ENCODE measurements at places on chromosomes 12 and 14.

DNA sequence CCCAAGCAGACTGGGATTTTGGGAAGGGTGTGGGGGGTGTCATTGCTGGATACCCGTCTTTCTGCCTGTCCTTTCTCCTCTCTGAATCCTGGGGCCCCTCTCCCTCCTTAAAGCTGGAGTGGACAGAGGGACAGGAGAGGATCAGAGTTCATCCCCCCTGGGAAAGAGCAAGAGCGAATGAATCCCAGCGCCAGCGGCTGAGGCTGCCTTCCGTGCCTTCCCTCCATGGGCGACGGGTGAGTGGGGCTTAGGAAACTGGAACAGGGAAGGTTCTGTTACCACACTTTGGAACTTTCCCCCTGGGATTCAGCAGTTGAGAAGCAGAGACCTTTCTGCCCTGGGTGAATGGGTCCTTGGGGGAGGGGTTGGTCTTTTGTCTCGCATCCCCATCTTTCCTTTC, 16.2 kb upstream of the RIN3 start:
- no peaks in the 10 kb centered on the region for H3K27me3 ChIP-seq
- H3K4me1 ChIP-seq: peaks cover 5% of the 10 kb centered on the region
- no peak for DNase-seq
- no peak overlapping the region for H3K27ac ChIP-seq

DNA sequence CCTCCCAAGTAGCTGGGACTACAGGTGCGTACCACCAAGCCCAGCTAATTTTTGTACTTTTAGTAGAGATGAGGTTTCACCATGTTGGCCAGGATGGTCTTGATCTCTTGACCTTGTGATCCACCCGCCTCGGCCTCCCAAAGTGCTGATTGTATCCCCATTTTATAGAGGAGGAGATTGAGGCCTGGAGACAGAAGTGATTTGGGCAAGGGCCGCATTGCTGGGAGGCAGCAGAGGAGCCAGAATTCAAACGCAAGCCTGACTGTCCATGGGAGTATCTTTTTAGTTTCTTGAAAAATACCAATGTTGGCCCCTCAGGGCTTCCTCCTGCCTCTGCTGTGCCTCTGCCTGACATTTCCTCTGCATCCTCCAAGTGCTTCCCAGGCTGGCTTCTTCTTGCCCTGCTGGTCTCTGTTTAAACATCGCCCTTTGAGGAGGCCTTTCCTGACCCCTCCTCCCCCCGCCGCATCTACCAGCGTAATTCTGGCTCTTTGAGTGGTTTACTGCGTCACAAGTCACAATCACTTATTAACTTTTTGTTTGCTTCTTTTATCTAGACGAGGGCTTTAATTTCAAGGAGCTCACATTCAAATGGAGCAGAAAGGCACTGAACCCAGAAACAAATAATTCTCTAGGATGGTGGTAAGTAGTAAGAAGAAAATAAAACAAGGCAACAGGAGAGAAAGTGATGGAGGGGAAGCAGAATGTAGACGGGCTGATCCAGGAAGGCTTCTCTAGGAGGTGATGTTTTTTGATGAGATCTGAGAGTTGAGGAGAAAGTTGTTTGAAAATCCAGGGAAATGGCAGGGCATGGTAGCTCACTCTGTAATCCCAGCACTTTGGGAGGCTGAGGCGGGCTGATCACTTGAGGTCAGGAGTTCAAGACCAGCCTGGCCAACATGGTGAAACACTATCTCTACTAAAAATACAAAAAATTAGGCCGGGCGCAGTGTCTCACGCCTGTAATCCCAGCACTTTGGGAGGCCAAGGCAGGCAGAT, 91.0 kb upstream of the MED13L start:
- peak overlapping the region; percentile 55 for H3K27ac ChIP-seq
- peaks cover 7% of the 10 kb centered on the region for H3K4me1 ChIP-seq
- no peak overlapping the region for H3K4me3 ChIP-seq
- H3K36me3 ChIP-seq: no peaks in the 10 kb centered on the region
- H3K27me3 ChIP-seq: no peaks in the 10 kb centered on the region

DNA sequence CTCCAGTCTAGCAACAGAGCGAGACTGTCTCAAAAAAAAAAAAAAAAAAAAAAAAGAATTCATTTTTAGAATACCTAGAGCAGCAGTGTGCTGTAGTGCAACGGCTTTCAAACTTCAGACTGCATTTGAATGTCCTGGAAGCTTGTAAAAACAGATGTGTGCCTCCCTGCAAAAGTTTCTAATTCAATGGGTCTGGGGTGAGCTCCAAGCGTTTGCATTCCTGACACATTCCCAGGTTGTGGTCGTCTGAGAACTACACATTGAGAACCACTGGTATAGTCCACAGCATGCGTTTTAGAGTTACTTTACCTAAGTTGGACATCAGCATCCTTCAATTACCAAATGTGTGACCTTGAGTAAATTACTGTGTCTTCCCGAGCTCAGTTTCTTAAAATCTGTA, 816.8 kb downstream of the NRXN3 start:
- no peaks in the 10 kb centered on the region for H3K27me3 ChIP-seq
- H3K4me3 ChIP-seq: no peak overlapping the region
- DNase-seq: no peak

DNA sequence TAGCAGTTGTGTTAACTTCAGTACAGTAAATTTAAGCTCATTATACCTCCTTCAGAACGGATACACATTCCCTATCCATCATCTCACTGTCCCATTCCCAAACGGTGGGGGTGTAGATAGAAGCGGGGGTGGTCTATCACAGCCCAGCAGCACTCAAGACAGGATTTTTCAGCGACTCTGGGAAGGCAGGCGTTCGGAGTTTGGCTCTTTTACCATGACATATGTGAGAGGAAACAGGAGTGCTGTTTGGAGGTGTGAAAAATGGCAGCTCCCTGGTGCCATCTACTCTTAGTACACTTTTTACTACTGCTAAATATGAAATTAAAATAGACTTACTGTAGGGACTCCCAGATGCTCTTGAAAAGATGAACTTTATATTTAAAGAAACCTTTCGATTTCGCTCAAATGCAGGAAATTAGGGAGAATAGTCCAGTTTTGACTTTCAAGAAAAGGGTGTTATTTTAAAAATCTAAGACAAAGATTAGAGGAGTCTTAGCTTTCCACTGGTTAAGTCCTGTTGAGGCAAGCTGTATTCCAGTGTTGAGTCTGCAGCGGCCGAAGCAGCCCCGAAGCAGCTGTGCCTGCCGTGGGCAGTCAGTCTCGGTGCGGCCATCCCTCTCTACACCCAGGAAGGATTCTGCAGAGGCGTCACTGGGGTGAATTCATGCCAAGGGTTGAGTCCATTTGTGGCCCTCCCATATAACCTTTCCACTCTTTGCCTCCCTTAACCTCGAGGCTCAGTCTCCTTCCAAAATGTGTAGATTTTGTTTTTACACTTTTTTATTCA, 42.1 kb downstream of the KCNMB4 start:
- peaks cover 6% of the 10 kb centered on the region for H3K36me3 ChIP-seq
- H3K4me3 ChIP-seq: no peak overlapping the region
- no peak overlapping the region for H3K27ac ChIP-seq

DNA sequence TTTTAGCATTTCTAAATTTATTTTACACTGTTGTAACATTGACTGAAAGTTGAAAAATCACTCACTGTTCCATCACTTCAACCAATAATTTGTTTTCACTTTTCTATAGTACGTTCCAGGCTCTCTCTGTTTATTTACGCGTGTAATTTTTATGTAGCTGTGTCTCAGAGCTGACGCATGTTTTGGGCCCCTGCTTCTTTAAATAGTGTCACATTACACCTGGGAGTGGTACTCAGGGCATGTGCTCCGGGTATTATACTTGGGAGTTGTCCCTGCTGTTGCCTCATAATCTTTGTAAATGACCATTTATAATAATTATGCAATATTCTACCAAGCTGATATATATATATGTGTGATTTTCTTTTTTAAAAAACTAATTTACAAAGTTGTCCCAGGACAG, 132.8 kb upstream of the CPM start:
- H3K4me1 ChIP-seq: peaks cover 4% of the 10 kb centered on the region
- no peaks in the 10 kb centered on the region for H3K36me3 ChIP-seq
- no peak for DNase-seq
- H3K4me3 ChIP-seq: no peak overlapping the region

DNA sequence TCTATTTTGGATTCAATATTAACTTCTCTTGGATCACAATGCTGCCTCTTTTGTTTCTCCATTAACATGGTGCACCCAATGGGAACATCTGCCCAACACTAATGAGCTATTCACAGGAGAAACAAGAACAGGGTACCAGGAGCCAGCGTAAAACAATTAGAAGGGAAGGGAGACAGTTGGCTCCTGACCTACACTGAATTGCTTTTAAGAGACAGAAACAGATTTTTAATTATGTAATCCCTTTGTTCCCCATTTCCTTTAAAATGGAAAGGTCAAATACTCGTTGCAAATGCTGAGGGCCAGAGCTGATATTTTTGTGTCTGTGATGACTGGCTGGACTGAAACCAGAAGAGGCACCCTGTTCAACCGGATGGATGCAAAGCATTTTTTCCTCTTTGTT, 108.3 kb downstream of the SEC23A start:
- no peaks in the 10 kb centered on the region for H3K27me3 ChIP-seq
- no peak overlapping the region for H3K27ac ChIP-seq

GRCh38 chr14:75578102-75578785, at the start of gene FLVCR2:
FLVCR2 (plus strand) TSS chr14:75578620; CDS start chr14:75578973, 353 bp downstream.
- H3K27ac ChIP-seq: peak within 1 kb of the TSS; percentile 84
- no peaks in the 10 kb centered on the region for H3K36me3 ChIP-seq
- peaks cover 16% of the 10 kb centered on the region for H3K27me3 ChIP-seq
- H3K4me3 ChIP-seq: peak within 1 kb of the TSS; percentile 72
- peaks cover 17% of the 10 kb centered on the region for H3K4me1 ChIP-seq

GRCh38 chr12:46524778-46525177, 152.2 kb upstream of the SLC38A2 start:
- peak; percentile 96 for DNase-seq
- no peaks in the 10 kb centered on the region for H3K27me3 ChIP-seq

DNA sequence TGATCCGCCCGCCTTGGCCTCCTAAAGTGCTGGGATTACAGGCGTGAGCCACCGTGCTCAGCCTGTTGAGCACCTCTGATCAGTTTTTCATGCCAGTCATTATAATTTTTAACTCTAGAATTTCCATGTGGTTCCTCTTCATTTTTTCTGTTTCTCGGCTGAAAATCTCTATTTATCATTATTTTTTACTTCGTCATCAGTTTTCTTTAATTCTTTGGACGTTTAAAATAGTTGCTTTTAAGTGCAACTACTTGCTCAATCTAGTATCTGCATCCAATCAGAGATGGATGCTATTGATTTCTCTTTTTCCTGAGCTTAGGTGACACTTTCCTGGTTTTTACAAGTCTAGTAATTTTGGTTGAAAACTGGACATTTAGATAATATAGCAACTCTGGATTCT, 16.8 kb downstream of the MAPKAPK5 start:
- peaks cover 7% of the 10 kb centered on the region for H3K36me3 ChIP-seq
- no peak overlapping the region for H3K27ac ChIP-seq
- no peak overlapping the region for H3K4me3 ChIP-seq
- H3K4me1 ChIP-seq: peaks cover 3% of the 10 kb centered on the region
- H3K27me3 ChIP-seq: no peaks in the 10 kb centered on the region

Data from mesenchymal stem cell (in vitro differentiated cells and primary cell).